ENCODE measurements at places on chromosomes 16 and 17. TPM values are rescaled to one million over a fixed set of nuclear protein-coding genes. Genes with fewer than 3 reads are reported as not detected.

GRCh38 chr17:16905593-16906191 is 66.2 kb downstream of the TNFRSF13B start:
- H3K27me3 ChIP-seq = no peaks in the 10 kb centered on the region
- H3K4me1 ChIP-seq = peaks cover under 1% of the 10 kb centered on the region
- H3K36me3 ChIP-seq = no peaks in the 10 kb centered on the region
- no peak for DNase-seq
- H3K27ac ChIP-seq = no peak overlapping the region

GRCh38 chr16:86823888-86824671 is 245.7 kb downstream of the FOXL1 start:
- H3K4me1 ChIP-seq = peaks cover 3% of the 10 kb centered on the region
- no peaks in the 10 kb centered on the region for H3K36me3 ChIP-seq
- DNase-seq = no peak
- H3K4me3 ChIP-seq = no peak overlapping the region

DNA sequence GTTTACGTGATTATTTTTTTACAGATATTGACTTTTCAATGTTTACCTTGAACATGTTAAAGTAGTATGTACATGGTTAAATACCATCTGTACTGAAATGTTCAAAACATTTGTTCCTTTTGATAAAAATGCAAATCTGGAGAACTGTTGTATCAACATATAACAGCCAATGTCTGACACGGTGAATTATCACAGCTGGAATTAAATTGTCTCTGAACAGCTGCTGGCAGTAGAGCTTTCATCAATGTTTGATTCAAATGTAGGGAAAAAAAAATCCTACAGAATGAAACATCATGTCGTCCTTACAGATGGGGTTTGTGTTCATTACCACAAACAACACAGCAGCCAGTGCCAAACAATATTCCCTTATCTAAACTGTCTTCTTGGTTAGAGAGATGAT is 79.9 kb downstream of the TOX3 start:
- no peak for DNase-seq
- no peaks in the 10 kb centered on the region for H3K27me3 ChIP-seq
- no peak overlapping the region for H3K4me3 ChIP-seq
- H3K27ac ChIP-seq = no peak overlapping the region

The IL4R gene
- polyA plus RNA-seq = 6.1 TPM

The RTN4RL1 gene
- polyA plus RNA-seq = 8.0 TPM

GRCh38 chr16:2486645-2487516 is 12.0 kb downstream of the TBC1D24 start:
- H3K27ac ChIP-seq = no peak overlapping the region
- H3K4me3 ChIP-seq = no peak overlapping the region
- H3K36me3 ChIP-seq = peaks cover 68% of the 10 kb centered on the region
- peaks cover 60% of the 10 kb centered on the region for H3K4me1 ChIP-seq
- DNase-seq = no peak

DNA sequence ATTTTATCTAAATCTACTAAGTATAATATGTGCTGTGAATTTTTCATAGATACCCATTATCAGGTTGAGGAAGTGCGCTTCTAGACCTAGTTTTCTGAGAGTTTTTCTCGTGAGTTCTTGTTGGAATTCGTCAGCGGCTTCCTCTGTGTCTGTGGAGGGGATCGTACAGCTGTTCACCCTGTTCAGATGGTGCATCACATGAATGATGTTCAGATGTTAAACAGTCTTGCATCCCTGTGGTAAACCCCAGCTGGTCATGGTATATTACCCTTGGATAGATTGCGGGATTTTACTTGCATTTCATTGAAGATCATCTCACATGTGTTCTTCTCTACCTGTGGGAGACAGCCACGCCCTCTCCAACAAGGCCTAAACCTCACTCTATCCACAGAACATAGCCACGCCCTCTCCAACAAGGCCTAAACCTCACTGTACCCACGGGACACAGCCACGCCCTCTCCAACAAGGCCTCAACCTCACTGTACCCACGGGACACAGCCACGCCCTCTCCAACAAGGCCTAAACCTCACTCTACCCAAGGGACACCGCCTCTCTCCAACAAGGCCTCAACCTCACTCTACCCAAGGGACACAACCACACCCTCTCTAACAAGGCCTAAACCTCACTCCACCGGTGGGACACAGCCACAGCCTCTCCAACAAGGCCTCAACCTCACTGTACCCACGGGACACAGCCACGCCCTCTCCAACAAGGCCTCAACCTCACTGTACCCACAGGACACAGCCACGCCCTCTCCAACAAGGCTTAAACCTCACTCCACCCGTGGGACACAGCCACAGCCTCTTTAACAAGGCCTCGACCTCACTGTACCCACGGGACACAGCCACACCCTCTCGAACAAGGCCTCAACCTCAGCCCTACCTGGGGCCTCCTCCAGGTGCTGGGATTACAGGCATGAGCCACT is 180.2 kb upstream of the CHMP6 start:
- no peak overlapping the region for H3K27ac ChIP-seq
- DNase-seq = no peak
- H3K36me3 ChIP-seq = peaks cover 4% of the 10 kb centered on the region
- no peaks in the 10 kb centered on the region for H3K27me3 ChIP-seq
- H3K4me1 ChIP-seq = peaks cover 19% of the 10 kb centered on the region

GRCh38 chr17:64216338-64217248 is 46.5 kb downstream of the TEX2 start:
- peak overlapping the region; percentile 75 for H3K27ac ChIP-seq
- H3K4me1 ChIP-seq = peaks cover 21% of the 10 kb centered on the region
- H3K36me3 ChIP-seq = peaks cover 11% of the 10 kb centered on the region
- H3K27me3 ChIP-seq = no peaks in the 10 kb centered on the region
- DNase-seq = peak; percentile 75

DNA sequence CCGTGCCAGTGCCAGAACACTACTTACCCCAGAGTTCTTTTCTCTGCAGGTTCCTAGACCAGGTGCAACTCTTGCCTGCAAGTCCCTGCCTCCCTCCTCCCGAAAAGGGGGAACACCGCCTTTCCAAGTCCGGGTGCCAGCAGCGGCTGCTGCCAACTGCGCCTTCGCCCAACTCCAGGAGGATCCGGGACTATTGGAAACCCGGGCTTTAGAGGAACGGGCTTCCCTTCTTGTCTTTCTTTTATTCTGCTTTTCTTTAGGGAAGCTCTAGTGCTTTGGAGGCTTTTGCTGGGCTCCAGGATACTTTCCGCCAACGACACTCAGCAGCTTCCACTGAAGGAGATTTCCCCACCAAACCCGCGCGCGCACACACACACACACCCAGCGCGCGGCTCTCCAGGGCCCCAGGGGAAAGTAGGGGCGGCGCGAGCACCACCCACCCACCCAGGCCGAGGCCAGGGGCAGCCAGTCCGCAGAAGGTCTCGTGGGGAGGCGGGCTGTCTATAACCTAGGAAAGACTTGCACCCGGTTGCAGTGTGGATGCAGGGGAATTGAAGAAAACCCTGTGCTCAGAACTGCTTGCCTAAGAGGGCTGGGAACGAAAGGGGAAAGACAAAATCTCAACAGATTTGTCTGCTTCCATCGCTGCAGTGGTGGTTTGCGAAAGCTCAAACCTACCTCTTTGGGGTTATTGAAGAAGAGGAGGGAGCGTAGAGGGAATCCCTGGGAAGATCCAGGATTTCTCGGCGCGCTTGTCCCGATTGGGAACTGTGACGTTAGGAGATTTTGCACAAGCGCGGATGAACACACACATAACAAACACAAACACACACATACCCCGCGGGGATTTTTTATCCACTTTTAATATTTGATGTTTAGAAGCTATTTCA is 977 bp upstream of the CA10 start:
- peak overlapping the region; percentile 54 for H3K27ac ChIP-seq
- peaks cover 38% of the 10 kb centered on the region for H3K27me3 ChIP-seq
- DNase-seq = no peak
- H3K4me1 ChIP-seq = peaks cover 28% of the 10 kb centered on the region
- H3K36me3 ChIP-seq = no peaks in the 10 kb centered on the region
- peak overlapping the region; percentile 45 for H3K4me3 ChIP-seq

The CHST6 gene
- polyA plus RNA-seq = 11.4 TPM

The CLEC3A gene
- 0.49 TPM for polyA plus RNA-seq

- no peaks in the 10 kb centered on the region for H3K27me3 ChIP-seq
- H3K27ac ChIP-seq = no peak overlapping the region
- no peak for DNase-seq
- no peaks in the 10 kb centered on the region for H3K36me3 ChIP-seq
- no peak overlapping the region for H3K4me3 ChIP-seq
Observed at GRCh38 chr16:86621966-86622365, 43.6 kb downstream of the FOXL1 start.

DNA sequence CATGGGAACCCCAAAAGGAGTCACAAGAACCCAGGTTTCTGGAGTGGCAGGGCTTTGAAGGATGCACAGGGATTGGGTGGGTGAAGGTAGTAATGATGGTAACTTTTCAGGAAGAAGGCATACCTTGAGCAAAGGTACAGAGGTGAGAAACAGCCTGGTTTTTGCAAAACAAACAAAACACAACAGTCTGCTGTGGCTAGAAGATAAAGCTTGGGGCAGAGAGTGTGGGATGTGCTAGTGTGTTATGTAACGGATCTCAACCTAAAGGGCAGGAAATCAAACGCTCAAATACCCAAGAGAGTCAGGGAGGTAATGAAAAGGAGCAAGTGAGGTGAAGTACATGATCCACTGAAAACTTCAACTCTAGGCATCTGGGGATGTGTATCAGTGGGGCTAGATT is 4.6 kb downstream of the PTGES3L start:
- H3K27me3 ChIP-seq = no peaks in the 10 kb centered on the region
- no peaks in the 10 kb centered on the region for H3K36me3 ChIP-seq
- peaks cover 12% of the 10 kb centered on the region for H3K4me1 ChIP-seq
- DNase-seq = no peak
- no peak overlapping the region for H3K4me3 ChIP-seq

The ARL6IP1 gene
- 357 TPM for polyA plus RNA-seq

DNA sequence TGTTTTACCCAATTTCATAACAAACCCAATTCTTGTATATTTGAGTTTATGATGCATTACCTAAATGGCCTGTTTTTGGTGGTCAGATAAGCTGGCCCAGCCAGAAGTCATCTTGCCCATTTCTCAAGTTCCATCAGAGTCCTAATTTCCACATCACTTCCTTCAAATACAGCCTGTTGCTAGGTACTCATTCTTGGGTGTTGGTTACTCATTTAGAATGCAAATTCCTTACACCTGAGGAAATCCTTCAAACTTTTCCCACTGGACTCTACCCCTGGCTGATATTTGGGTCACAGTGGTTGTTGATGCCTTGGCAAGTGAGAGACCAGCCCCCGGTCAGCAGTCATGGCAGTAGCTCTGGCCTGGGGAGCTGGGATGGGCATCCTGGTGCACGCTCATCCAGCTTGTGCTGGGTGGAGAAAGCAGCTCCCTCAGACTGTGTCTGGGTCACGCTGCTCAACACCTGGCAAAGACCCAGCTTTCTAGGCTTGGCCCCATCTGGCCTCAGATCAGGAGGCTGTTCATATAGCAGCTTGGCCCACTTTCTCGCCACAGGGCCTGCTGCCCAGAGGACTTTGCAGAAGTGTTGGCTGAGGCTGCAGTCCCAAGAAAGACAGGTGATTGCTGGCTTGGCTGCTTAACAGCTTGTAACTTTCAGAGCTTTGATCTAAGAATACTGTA is 25.8 kb downstream of the WSB1 start:
- H3K36me3 ChIP-seq = peaks cover 22% of the 10 kb centered on the region
- peaks cover 20% of the 10 kb centered on the region for H3K4me1 ChIP-seq
- no peak overlapping the region for H3K27ac ChIP-seq
- no peak overlapping the region for H3K4me3 ChIP-seq
- peak; percentile 68 for DNase-seq

Data from spinal cord (tissue), 10 donors.